ENCODE measurements at places on chromosomes 1 and 21.

DNA sequence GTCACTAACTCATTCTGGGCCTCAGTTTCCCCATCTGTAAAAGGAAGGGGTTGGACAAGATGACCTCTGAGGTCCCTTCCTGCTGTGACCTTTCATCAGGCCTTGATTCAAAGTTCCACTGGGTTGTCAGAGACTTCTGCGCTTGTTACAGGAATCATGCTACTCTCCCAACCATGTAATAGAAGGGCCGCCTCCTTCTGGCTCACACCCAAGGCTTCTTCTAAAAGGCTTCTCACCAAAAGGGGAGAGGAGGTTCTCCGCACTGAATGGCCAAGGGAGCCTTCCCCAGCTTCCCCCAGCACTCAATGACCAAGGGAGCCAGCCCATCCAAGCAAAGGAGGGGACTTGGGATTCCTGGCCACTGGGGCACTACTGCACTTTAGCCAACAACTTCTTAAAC is 42.7 kb downstream of the GRHL3 start:
- DNase-seq, result no peak

GRCh38 chr1:52756020-52756419 is 29.8 kb downstream of the ZYG11B start:
- no peak for DNase-seq

DNA sequence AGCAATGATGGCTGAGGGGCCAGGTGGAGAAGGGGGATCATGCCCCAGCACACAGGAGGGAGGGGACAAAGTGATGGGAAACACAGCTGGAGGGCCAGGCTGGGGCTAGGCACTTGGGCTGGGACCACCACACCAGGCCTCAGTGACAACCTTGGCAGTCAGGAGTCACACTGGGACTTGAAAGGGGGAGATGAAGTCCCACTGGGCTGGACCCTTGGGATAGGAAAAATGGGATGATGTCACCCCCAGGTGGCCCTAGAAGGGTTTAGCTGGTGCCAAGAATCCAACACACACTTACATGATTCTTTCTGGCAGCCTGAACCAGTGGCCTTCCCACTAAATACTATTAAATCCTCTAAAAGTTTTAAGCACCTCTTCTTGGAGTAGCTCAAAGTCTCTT is 17.1 kb downstream of the ZBTB17 start:
- DNase-seq, result no peak

- peak; percentile 100 for DNase-seq
Measured at GRCh38 chr1:115545791-115546733, 95.7 kb upstream of the VANGL1 start.

GRCh38 chr21:7951854-7952519 is 2569.4 kb upstream of the TPTE start:
- no peak for DNase-seq

DNA sequence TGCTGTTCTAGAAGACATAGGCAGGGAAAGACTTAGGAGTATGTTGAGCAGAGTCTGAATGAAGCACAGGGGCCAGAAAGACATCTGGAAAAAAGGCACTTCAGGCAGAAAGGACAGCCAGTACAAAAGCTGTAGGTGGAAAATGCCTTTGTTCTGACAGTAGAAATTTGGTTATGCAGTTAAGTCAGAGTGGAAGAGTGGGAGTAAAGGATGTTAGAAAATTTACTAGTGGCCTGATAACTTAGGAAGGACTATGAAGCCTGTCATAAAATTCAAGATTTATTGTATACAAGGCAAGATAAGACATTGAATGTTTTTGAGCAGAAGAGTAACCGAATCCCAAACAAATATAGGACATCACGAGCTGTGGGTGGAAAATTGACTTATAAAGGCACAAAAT is 987.9 kb downstream of the PLA2G4A start:
- DNase-seq, result no peak

DNA sequence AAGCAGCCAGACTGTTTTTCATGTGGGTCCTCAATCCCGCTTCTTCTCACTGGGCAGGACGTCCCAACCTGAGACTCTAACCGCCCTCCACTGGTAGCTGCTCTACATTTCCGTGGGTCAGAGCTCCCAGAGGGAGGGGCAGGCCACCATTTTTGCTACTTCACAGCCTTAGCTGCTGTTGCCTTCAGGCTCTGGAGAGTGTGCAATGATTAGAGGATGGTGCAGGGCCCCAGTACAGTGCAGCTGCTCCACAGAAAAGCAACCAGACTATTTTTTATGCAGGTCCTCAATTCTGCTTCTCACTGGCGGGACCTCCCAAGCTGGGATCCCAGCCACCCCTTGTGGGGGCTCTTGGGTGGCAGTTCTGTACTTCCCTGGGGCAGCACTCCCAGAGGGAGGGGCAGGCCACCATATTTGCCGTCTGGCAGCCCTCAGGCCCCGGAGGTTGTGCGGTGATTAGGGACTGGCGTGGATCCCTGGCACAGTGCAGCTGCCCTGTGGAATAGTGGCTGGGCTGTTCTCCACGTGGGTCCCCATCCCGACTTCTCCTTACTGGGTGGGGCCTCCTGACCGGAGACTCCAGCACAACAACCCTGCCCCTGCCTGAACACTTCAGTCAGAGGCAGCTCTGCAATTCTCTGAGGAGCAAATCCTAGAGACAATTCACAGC is 647.6 kb upstream of the PKN2 start:
- no peak for DNase-seq

DNA sequence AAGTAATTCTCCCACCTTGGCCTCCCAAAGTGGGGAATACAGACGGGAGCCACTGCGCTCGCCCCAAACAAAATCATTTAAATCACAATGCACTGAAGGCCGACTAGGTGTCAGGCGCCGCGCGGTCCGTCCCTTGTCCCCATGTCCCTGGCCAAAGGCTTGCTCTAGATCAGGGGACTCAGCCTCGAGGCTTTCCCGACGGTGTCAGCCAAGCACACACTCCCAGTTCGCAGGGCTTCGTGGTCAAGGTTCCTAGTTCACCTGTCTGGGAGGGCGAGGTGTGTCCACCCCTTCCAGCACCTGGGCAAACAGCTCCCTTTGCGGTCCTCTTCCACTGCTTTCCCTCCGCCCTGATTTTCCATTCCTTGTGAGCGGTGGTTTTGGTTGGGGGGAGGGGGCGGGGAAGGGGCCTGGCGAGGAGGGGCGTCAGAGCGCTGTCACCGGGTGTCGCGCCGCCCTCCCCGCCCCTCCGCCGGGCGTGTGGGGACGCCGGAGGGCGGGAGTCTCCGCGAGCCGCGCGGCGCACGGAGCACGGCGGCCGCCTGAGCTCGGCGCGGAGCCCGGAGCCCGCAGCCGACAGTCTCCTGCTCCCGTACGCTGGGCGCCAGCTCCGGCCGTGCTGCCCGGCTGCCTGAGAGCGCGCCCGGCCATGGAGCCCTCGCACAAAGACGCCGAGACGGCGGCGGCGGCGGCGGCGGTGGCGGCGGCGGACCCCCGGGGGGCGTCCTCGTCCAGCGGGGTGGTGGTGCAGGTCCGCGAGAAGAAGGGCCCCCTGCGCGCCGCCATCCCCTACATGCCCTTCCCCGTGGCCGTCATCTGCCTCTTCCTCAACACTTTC is at the start of gene STUM:
Gene STUM, plus strand, starts transcription at position 509 of the 838 bp plus-strand sequence. Its CDS starts 141 bp downstream, at position 650.
- peak; percentile 16 for DNase-seq

DNA sequence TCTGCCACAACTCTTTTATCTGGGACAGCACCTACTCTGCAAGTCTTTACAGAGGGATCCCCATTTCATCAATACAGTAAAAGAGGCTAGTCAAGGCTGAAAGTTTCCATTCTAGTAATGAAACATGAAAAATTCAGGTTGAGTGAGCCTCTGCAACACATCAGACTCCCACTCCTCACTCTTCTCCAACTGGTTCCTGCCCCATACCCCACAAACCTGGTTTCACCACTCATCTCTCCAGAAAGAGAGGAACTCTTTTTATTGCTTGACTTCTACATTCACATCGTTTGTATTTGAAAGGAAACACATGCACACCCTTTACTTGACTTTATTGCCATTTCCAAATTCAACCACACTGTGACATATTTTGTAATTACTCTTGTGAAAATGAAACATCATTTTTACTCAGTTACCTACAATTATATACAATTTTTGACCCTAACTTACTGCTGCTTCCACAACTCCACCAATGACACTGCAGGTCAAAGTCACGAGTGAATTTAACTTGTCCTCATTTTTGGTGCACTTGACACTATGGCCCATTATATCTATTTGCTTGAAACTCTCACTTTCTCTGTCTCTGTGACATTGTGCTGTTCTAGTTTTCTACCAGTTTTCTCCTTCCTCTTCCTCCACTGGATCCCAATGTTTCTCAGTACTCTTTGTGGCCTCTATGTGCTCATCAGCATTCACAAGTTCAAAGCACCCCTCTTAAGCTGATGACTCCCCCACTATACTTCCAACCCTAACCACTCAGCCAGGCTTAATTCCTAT is 8.0 kb downstream of the STX6 start:
- no peak for DNase-seq

DNA sequence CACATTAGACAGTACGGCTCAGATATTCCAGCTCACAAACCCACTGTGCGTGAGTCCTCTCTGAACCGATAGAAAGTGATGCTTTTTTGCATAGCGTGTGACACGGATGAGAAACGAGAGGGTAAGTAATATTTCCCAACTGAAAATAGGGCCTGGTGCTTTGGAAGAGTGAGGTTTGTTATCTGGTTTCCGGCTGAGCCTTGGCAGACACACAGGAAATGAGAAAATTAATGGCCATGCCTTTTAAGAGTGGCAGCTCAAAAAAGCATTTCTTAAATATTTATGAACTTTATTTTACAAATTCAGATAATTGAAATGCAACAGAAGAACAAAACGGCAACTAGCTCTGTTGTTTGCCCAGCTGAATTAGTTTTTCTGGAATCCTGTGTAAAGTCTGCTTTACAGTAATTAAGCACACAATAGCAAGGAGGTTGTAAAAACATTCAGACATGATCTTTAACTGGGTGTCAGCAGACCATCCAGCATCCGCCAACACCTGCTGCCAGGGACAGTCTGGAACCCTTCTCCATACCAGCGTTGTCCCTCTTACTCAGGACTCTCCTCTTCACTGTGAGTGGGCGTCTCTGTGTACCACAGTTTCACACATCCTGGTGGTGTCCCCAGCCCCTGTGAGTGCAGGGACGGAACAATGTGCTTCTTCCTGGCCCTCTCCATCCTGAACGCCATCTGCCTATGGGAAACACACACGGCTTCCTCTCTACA is 155.4 kb downstream of the PGBD5 start:
- no peak for DNase-seq

DNA sequence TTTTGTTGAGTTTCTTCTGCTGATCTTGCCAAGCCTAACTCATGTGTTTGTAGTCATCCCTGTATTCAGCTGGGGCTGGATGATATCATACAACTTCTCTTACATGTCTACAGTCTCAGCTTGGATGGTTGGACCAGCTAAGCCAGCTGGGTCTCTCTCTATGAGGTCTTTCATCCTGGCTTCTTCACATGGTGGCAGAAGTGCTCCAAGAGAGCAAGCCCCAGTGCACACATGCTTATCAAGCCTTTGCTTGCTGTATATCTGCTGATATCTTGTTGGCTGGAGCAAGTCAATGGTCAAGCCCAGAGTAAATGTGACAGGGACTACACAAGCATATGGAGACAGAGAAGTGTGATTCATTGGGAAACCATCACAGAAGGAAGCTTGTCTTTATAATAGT is 29.2 kb upstream of the SLC44A5 start:
- DNase-seq, result no peak

DNA sequence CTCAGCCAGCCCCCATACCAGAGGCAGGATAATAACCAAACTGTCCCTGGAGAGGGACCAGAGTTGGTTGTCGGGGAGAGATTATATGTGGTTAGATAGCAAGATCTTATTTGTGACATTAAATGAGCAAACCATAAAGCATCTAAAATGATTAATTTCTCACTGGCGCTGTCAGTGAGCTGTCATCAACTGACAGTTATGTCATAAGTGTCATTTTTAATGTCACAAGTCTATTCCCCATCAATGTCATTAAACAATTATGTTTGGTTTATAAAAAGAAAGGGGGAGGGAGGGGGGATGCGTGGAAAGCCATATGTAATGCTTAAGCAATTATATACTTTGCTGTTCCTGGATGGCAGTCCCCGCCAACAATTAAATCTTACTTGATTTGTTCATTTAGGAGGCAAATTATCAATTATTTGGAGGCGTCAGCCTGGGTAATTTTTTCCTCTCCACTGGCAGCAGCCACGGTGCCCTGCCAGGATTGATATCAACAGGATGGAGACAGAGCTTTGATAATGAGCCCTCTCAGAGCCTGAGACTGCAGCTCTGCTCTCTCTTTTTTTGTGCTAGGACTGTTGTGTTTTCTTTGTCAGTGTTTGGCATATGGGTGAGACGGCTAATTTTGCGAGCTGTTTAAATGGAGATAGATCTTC is 333.6 kb upstream of the CAMK1G start:
- no peak for DNase-seq

DNA sequence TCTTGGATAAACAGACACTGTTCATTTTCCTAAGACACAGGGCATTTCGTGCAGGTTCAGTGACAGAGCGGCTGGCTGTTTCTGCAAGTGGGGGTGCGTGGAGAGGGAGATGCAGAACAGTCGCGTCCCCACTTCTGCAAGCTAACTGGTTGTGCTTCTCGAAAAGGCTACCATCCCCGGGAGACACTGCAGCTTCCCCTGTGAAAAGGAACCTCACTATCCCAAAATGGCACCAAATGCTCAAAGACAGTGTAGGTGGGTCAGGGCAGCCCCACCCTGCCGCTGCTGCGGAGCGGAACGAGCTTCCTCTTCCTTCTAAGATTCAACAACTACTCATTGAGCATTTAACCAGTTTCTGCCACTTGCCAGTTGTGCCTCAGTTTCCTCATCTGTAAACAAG is 19.2 kb upstream of the BACE2 start:
- no peak for DNase-seq

DNA sequence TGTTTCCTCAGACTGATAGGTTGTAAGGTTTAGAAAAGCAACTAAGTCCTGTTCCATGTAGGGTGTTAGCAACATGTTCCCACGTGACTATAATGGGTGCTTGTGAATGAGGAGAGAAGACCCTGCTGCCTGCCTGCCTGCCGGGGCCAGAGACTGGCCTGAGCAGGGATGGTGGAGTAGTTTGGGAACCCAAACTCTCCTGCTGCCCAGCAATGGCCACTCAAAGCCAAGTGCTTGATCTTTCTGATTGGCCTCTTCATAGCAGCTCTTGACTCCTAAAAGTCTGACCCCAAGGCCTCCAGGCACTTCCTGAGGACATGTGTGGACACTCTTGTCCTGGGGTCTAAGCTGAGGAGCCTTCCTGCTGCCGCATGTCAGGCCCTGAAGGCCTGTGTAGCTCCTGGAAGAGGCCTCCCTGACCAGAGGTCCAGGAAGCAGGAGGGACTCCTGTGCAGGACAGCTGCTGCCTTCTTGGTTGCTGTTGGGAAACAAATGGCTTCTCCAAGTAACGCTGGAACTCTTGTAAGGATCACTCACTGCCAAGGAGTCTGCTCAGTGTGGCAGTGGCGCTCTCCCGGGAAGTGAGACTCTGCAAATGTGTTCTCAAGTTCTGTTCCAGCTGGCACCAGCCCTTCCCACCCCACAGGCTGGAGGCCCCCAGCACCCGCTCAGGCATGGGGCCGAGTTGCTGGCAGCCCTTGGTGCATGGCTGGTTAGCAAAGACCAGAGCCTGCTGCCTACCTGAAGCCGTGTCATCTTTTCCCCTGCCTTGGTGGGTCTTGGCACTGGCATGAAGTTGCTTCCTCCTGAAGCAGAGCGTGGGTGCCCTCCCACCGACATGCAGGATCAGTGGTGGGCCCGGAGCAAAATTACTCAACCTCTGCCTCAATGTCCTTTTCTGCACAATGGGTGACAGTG is 35.5 kb downstream of the MAN1C1 start:
- DNase-seq, result no peak
